Activated CD4-positive, alpha-beta T cell treated with anti-CD3 and anti-CD28 coated beads, Interleukin-2, amount 10 ng/mL, durations not matched to agents 7 days and 5 days (primary cell): ENCODE measurements at places on chromosomes 12 and 14. TPM values are rescaled to one million over a fixed set of nuclear protein-coding genes. Genes with fewer than 3 reads are reported as not detected.

Gene RIPK3
- 41.4 TPM for total RNA-seq

GRCh38 chr14:20934148-20934762 is 21.0 kb upstream of the RNASE2 start:
- no peak overlapping the region for H3K4me3 ChIP-seq
- DNase-seq, result peak; percentile 22
- no peak overlapping the region for H3K27ac ChIP-seq
- no peaks in the 10 kb centered on the region for H3K36me3 ChIP-seq

Gene NRIP2
- not detected for total RNA-seq

- no peak for DNase-seq
- no peaks in the 10 kb centered on the region for H3K36me3 ChIP-seq
- H3K27ac ChIP-seq, result no peak overlapping the region
Measured at GRCh38 chr12:58888131-58888783, 32.0 kb downstream of the LRIG3 start.

DNA sequence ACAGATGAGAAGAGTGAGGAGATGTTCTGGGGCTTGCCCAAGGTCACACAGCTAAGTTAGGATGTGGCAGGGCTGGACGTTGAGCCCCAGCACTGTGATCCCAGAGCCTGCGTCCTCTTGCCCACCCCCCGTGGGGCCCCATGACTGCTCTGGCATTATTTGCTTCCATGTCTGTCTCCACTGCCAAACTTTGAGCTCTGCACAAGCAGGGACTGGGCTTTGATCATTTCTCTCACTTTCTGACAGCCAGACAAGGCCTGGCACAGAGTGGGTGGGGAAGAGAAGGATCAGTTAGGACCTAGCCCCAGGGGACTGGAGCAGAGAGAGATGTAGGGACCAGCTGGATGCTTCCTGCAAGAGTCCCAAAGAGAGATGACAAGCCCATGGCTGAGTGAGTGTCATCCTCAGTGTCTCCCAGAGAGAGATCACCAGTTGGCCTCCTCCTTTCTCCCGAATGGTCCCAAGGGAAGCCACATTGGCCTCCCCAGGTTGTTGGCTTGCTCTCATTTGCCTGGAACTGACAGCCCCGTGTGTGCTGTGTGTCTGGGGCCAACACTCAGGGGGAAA is 126.7 kb upstream of the PWP1 start:
- H3K27me3 ChIP-seq, result no peaks in the 10 kb centered on the region
- no peak overlapping the region for H3K4me3 ChIP-seq
- H3K4me1 ChIP-seq, result peaks cover 2% of the 10 kb centered on the region
- no peak for DNase-seq

Gene ACOT6
- not detected for total RNA-seq

DNA sequence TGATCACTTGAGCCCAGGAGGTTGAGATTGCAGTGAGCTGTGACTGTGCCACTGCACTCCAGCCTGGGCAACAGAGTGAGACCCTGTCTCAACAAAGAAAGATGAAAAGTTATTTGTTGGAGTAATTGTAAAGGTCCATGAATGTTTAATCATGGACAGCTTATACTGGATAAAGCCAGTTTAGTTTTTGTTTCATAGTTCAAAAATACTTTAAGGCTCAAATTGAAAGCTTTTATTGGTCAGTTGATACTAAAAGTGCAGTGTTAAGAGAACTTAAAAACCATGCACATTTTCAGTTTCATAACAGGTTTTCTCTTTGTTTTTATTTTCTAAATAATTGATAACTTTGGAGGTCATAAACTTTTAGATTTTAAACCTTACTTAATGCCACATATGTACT is 108.4 kb downstream of the MON2 start:
- no peak for DNase-seq
- H3K36me3 ChIP-seq, result peaks cover 17% of the 10 kb centered on the region
- H3K4me3 ChIP-seq, result no peak overlapping the region
- no peaks in the 10 kb centered on the region for H3K27me3 ChIP-seq
- no peaks in the 10 kb centered on the region for H3K4me1 ChIP-seq

- no peaks in the 10 kb centered on the region for H3K36me3 ChIP-seq
- peak overlapping the region; percentile 65 for H3K4me3 ChIP-seq
- H3K4me1 ChIP-seq, result peaks cover 57% of the 10 kb centered on the region
- no peak for DNase-seq
- H3K27me3 ChIP-seq, result peaks cover 4% of the 10 kb centered on the region
Measured at GRCh38 chr12:57896434-57897201, 44.7 kb upstream of the ATP23 start.

DNA sequence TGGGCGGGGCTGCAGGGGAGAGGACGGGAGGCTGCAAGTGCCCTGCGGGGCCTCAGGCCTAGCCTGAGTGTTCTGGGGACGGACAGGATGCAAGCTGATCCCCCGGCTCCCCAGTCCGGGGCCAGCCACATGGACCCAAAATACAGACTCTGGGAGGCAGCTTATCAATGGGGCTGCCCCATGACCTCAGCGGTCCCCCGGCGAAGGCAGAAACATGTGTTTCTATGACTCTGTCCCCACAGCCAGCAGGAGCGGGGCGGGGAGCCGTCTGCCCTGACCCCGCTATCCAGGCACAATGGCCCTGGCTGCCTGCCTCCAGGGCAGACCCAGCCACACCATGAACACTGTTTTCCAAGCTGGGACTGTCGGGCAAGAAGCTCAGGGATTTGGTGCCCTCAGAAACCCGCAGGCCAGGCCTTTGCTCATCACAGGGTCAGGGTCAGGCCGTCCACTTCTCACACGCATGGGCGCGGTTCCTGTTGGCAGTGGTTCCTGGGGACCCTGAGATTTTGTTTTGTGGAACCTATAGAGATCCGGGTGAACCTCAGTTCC is 75.0 kb downstream of the RFLNA start:
- H3K36me3 ChIP-seq, result peaks cover 1% of the 10 kb centered on the region
- H3K4me1 ChIP-seq, result no peaks in the 10 kb centered on the region
- H3K27me3 ChIP-seq, result no peaks in the 10 kb centered on the region
- no peak for DNase-seq
- H3K4me3 ChIP-seq, result no peak overlapping the region

DNA sequence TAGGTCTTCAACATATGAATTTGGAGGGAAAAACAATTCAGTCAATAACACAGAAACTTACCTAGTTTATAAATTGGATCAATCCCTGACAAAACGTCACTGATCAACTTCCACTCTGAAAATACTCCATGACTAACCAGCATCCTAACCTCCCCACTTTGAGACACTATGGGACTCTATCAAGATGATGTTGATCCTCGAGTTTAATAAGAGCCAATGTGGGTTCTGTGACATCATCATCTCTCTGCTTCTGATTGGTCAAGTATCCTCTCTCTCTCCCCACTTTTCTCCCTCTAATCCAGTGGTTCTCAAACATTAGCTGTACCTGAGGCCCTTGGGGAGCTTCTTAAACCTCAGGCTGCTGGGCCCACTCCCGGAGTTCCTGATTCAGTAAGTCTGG is at the start of gene SMCO2:
Gene SMCO2, plus strand, starts transcription at position 301 of the 400 bp plus-strand sequence. CDS start 23,896 bp downstream, outside the sequence.
- no peak within 1 kb of the TSS for H3K27ac ChIP-seq
- no peak for DNase-seq
- H3K36me3 ChIP-seq, result peaks cover 4% of the 10 kb centered on the region
- H3K27me3 ChIP-seq, result peaks cover 2% of the 10 kb centered on the region
- no peak within 1 kb of the TSS for H3K4me3 ChIP-seq

GRCh38 chr12:21895651-21896050 is 45.6 kb downstream of the ABCC9 start:
- no peak overlapping the region for H3K27ac ChIP-seq
- H3K36me3 ChIP-seq, result no peaks in the 10 kb centered on the region
- H3K4me3 ChIP-seq, result no peak overlapping the region
- no peak for DNase-seq

Gene ESRRB
- 0.22 TPM for total RNA-seq

Gene SMOC1
- total RNA-seq, result not detected

Gene CLEC9A
- total RNA-seq, result not detected

Gene NEUROD4
- total RNA-seq, result not detected

- H3K27me3 ChIP-seq, result peaks cover 8% of the 10 kb centered on the region
- no peaks in the 10 kb centered on the region for H3K36me3 ChIP-seq
- H3K4me3 ChIP-seq, result no peak overlapping the region
- no peak for DNase-seq
- H3K4me1 ChIP-seq, result peaks cover 1% of the 10 kb centered on the region
Measured at GRCh38 chr12:97306147-97306546, 156.5 kb upstream of the RMST start.

Gene ZNF605
- total RNA-seq, result 12.4 TPM

GRCh38 chr12:110785240-110785639 is 42.5 kb upstream of the PPP1CC start:
- H3K27ac ChIP-seq, result no peak overlapping the region
- H3K27me3 ChIP-seq, result peaks cover 2% of the 10 kb centered on the region

DNA sequence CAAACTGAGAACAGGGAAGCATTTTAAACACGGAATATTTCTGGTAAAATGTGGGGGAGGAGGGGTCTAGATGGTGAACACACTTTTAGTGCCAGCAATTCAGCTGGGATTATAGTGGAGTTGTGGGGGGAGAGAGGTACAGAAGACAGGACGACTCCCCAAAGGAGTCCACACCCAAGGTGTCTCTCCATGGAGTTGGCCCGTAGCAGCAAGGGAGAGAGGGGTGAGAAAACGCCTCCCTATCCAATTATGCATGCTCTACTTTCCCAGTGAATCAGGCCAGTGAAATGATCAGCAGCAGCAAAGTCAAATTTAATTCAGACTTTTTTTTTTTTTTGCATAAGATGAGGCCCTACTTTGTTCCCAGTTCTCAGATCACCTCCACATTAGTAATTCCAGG is 38.6 kb downstream of the BTG1 start:
- H3K4me1 ChIP-seq, result peaks cover 59% of the 10 kb centered on the region
- H3K27me3 ChIP-seq, result no peaks in the 10 kb centered on the region

- no peak overlapping the region for H3K4me3 ChIP-seq
- no peaks in the 10 kb centered on the region for H3K4me1 ChIP-seq
- H3K27ac ChIP-seq, result no peak overlapping the region
- no peaks in the 10 kb centered on the region for H3K27me3 ChIP-seq
- no peaks in the 10 kb centered on the region for H3K36me3 ChIP-seq
- no peak for DNase-seq
Measured at GRCh38 chr12:16198884-16199283, 78.6 kb downstream of the SLC15A5 start.

- H3K4me3 ChIP-seq, result no peak overlapping the region
- no peak for DNase-seq
- H3K36me3 ChIP-seq, result peaks cover 36% of the 10 kb centered on the region
Measured at GRCh38 chr12:68536885-68537485, 73.7 kb upstream of the RAP1B start.

- no peak overlapping the region for H3K27ac ChIP-seq
- H3K4me3 ChIP-seq, result no peak overlapping the region
- H3K36me3 ChIP-seq, result no peaks in the 10 kb centered on the region
- H3K27me3 ChIP-seq, result peaks cover 5% of the 10 kb centered on the region
Measured at GRCh38 chr12:52327052-52327829, 6.0 kb upstream of the KRT83 start.

- H3K4me3 ChIP-seq, result no peak overlapping the region
- H3K36me3 ChIP-seq, result no peaks in the 10 kb centered on the region
- peaks cover 21% of the 10 kb centered on the region for H3K27me3 ChIP-seq
- H3K4me1 ChIP-seq, result no peaks in the 10 kb centered on the region
- H3K27ac ChIP-seq, result no peak overlapping the region
Measured at GRCh38 chr12:2624543-2625288, 170.1 kb upstream of the FKBP4 start.

GRCh38 chr12:104490850-104491249 is 34.1 kb downstream of the CHST11 start:
- H3K4me3 ChIP-seq, result no peak overlapping the region
- DNase-seq, result no peak
- no peak overlapping the region for H3K27ac ChIP-seq

GRCh38 chr12:122107261-122107660 is 28.7 kb downstream of the MLXIP start:
- no peaks in the 10 kb centered on the region for H3K27me3 ChIP-seq
- peaks cover 67% of the 10 kb centered on the region for H3K4me1 ChIP-seq
- H3K4me3 ChIP-seq, result no peak overlapping the region
- no peak overlapping the region for H3K27ac ChIP-seq

GRCh38 chr14:54691525-54692283 is 124.8 kb downstream of the SAMD4A start:
- H3K27ac ChIP-seq, result no peak overlapping the region
- H3K36me3 ChIP-seq, result no peaks in the 10 kb centered on the region

DNA sequence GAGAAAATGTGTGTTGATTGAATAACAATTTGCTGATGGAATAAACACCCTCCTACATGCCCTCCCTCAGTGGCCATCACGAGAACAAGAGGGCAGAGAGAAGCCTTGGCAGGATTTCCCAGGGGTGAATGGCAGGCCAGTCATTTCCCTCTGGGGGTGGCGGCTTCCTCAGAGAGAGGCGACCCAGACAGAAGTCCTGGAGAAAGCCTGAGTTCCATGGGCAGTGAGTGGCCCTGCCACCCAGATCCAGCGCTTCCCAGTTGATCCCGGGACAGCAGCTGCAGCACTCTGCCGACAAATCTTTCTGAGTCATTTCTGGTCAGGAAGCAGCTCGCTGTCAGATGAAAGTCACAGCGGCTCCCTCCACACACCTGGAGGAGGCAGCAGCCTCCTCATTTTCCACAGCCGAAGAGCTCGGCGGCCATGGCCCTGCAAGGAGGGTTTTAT is 123.0 kb downstream of the SCARB1 start:
- no peak overlapping the region for H3K4me3 ChIP-seq
- H3K36me3 ChIP-seq, result no peaks in the 10 kb centered on the region
- H3K27ac ChIP-seq, result no peak overlapping the region
- H3K4me1 ChIP-seq, result peaks cover 41% of the 10 kb centered on the region
- peaks cover 17% of the 10 kb centered on the region for H3K27me3 ChIP-seq
- DNase-seq, result no peak

DNA sequence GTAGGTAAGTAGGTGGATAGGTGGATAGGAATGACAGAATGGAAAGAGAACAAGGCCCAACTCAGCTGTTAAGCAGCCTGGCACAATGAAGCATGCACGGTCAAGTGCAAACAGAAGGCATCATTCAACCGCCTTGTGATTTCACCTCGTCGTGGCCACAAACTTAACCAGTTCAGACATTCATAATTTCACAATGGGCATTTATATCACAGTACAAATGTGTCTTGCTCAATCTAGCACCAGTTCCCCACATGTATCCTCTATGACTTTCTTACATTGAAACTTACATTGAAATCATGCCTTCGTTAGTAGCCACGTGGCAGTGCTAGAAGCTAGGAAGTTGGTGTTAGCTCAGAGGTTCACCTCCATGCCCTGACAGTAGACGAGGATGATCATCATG is 207.5 kb downstream of the ETV6 start:
- no peak overlapping the region for H3K27ac ChIP-seq
- DNase-seq, result no peak
- peaks cover 35% of the 10 kb centered on the region for H3K4me1 ChIP-seq
- H3K4me3 ChIP-seq, result no peak overlapping the region
- peaks cover 77% of the 10 kb centered on the region for H3K36me3 ChIP-seq

Gene NPFF
- total RNA-seq, result not detected

- H3K27ac ChIP-seq, result no peak overlapping the region
- no peak overlapping the region for H3K4me3 ChIP-seq
- no peaks in the 10 kb centered on the region for H3K4me1 ChIP-seq
- DNase-seq, result no peak
- H3K27me3 ChIP-seq, result peaks cover 32% of the 10 kb centered on the region
Measured at GRCh38 chr14:23252006-23252405, 14.3 kb downstream of the RNF212B start.

Gene NT5DC3
- total RNA-seq, result 4.3 TPM

Gene SLC48A1
- total RNA-seq, result 9.1 TPM
